Mesothelial cell of epicardium (in vitro differentiated cells): ENCODE measurements at places on chromosomes 4 and X.

- peaks cover 23% of the 10 kb centered on the region for H3K4me1 ChIP-seq
- peaks cover 17% of the 10 kb centered on the region for H3K36me3 ChIP-seq
- H3K4me3 ChIP-seq, result no peak overlapping the region
These were observed 204.9 kb downstream of the APBB2 start for GRCh38 chr4:41009411-41009810.

DNA sequence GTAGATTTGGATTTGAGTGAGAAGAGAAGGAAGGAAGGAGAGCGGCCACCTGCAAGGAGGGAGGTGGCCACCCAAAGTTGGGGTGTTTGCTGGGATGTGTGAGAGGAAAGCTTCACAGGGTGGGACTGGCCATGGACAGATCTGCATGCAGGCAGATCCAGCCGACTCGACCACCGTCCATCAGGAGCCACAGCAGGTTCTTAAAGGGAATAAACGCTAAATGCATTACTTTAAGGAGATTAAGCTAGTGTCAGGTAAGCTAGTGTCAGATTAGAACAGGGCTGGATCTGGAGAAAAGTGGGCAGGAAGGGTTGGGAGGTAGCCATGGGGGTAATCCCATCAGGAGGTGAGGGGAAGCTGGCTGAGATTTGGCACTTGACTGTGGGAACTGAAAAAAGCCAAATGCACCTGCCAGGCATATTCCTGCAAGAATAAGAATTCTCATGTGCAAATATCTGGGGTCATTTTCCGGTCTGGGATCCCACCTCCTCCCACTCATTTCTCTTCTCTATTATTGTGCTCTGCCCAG is 79.6 kb downstream of the MGST2 start:
- peaks cover 79% of the 10 kb centered on the region for H3K4me1 ChIP-seq
- no peak overlapping the region for H3K4me3 ChIP-seq

- no peak overlapping the region for H3K27ac ChIP-seq
- H3K36me3 ChIP-seq, result no peaks in the 10 kb centered on the region
- no peak for DNase-seq
- H3K27me3 ChIP-seq, result no peaks in the 10 kb centered on the region
- no peaks in the 10 kb centered on the region for H3K4me1 ChIP-seq
These were observed 508.9 kb upstream of the FTHL17 start for GRCh38 chrX:31580726-31581125.

- no peak overlapping the region for H3K4me3 ChIP-seq
- H3K36me3 ChIP-seq, result no peaks in the 10 kb centered on the region
- no peaks in the 10 kb centered on the region for H3K27me3 ChIP-seq
- no peak for DNase-seq
These were observed 162.0 kb downstream of the NKX6-1 start for GRCh38 chr4:84336964-84337705.

GRCh38 chr4:48255072-48255958 is 14.3 kb downstream of the TEC start:
- no peak for DNase-seq
- H3K4me1 ChIP-seq, result peaks cover 13% of the 10 kb centered on the region
- no peaks in the 10 kb centered on the region for H3K36me3 ChIP-seq

GRCh38 chr4:40331101-40331745 is 3.9 kb upstream of the CHRNA9 start:
- peaks cover 26% of the 10 kb centered on the region for H3K4me1 ChIP-seq
- no peak overlapping the region for H3K27ac ChIP-seq
- H3K36me3 ChIP-seq, result no peaks in the 10 kb centered on the region
- H3K27me3 ChIP-seq, result no peaks in the 10 kb centered on the region
- H3K4me3 ChIP-seq, result no peak overlapping the region

- DNase-seq, result no peak
- no peak overlapping the region for H3K4me3 ChIP-seq
- no peak overlapping the region for H3K27ac ChIP-seq
- H3K27me3 ChIP-seq, result no peaks in the 10 kb centered on the region
- peaks cover 19% of the 10 kb centered on the region for H3K4me1 ChIP-seq
- no peaks in the 10 kb centered on the region for H3K36me3 ChIP-seq
These were observed 3.9 kb upstream of the HAUS7 start for GRCh38 chrX:153474266-153474665.

DNA sequence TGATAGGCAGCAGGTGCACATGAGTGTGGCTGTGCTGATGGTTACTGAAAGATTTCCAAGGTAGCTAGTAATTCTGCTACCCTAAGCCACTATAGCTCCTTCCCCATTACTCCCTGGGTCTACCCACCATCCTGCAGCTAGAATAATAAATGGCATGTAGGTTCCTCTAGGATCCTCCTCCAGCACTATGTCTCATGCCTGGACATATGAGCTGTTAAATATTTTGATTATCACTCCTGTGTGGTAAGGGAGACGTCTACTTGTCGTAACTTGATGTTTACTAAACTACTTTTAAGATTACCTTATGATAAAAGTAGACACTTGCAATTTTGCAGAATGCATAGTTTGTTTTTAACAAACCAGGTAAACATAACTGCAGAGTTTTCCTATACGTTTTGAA is 35.5 kb downstream of the TET2 start:
- no peak overlapping the region for H3K4me3 ChIP-seq
- peaks cover 17% of the 10 kb centered on the region for H3K4me1 ChIP-seq
- DNase-seq, result no peak
- no peak overlapping the region for H3K27ac ChIP-seq

GRCh38 chr4:169698331-169698730 is 59.4 kb downstream of the HPF1 start:
- H3K4me3 ChIP-seq, result no peak overlapping the region
- H3K27ac ChIP-seq, result no peak overlapping the region
- H3K27me3 ChIP-seq, result no peaks in the 10 kb centered on the region
- no peaks in the 10 kb centered on the region for H3K4me1 ChIP-seq
- peaks cover 51% of the 10 kb centered on the region for H3K36me3 ChIP-seq

GRCh38 chr4:145501051-145501660 is 19.5 kb downstream of the SMAD1 start:
- peak overlapping the region; percentile 21 for H3K27ac ChIP-seq
- no peak for DNase-seq
- no peaks in the 10 kb centered on the region for H3K27me3 ChIP-seq
- no peak overlapping the region for H3K4me3 ChIP-seq

DNA sequence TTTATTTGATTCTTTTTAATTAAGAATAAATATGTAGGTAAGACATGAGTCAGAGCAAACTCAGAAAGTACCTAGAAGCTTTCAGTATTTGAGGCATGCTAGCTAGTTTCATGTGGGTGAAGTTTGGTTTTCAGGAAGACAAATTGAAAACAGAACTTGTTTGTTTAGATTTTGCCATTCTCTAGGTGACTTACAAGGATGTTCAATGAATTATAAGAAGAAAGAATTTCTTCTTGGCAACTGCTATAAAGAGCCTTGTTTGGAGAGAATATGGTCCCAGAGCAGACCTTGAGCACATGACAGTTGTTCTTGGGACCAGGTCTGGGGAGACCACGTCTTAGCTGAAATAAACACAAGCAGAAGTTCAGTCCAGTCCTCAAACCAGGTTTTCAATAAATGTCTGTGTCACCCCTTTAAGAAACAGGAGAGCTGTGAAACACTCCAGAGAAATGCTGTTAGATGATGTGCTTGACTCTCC is 38.0 kb upstream of the IL21 start:
- H3K27ac ChIP-seq, result peak overlapping the region; percentile 6
- DNase-seq, result no peak

GRCh38 chr4:127905029-127905428 is 24.3 kb downstream of the PLK4 start:
- H3K36me3 ChIP-seq, result peaks cover 18% of the 10 kb centered on the region
- H3K27me3 ChIP-seq, result no peaks in the 10 kb centered on the region
- H3K27ac ChIP-seq, result no peak overlapping the region
- no peak overlapping the region for H3K4me3 ChIP-seq
- no peaks in the 10 kb centered on the region for H3K4me1 ChIP-seq
- no peak for DNase-seq

DNA sequence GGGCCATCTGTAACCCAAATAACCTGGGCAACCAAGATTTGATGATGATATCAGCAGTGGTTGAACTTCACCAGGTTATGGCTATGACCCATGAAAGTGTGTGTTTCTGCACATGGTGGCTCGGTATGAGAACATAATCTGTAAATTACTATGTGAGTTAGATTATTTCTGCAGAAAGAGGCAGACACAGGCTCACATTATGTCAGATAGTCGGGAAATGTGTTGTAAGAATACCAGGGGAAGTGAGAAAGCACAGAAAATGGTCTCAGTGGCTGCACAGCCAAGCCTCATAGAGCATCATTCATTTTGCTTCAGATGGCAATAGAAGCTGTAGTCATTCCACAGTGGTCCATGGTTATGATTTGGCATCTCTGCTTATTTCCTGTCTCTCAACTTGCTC is 63.0 kb upstream of the RBPJ start:
- DNase-seq, result no peak
- H3K4me3 ChIP-seq, result no peak overlapping the region
- H3K27ac ChIP-seq, result no peak overlapping the region
- H3K36me3 ChIP-seq, result no peaks in the 10 kb centered on the region
- no peaks in the 10 kb centered on the region for H3K4me1 ChIP-seq
- H3K27me3 ChIP-seq, result no peaks in the 10 kb centered on the region

DNA sequence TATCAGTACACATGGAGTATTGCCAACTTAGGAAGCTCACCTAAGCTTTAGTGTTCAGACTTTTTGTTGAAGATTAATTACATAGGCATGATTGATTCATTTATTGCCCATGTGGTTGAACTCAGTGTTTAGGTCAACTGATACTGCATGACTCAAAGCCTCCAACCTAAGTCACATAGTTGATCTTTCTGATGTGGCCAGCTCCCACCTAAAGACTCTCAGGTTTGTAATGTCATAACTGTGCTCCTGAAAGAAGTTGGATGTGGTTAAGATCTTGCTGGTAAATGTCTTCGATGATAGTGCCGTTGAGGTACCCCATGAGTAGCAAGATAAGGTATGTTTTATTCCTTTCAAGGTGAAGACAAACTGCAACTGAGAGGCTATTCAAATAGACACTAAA is 192.5 kb downstream of the EDA start:
- no peak overlapping the region for H3K4me3 ChIP-seq
- H3K36me3 ChIP-seq, result no peaks in the 10 kb centered on the region
- DNase-seq, result no peak
- H3K27me3 ChIP-seq, result no peaks in the 10 kb centered on the region

- H3K27ac ChIP-seq, result no peak overlapping the region
- no peaks in the 10 kb centered on the region for H3K27me3 ChIP-seq
- peaks cover 21% of the 10 kb centered on the region for H3K4me1 ChIP-seq
These were observed 580.2 kb downstream of the SPRY1 start for GRCh38 chr4:123976819-123977218.

GRCh38 chrX:39823854-39824253 is 273.9 kb downstream of the BCOR start:
- DNase-seq, result no peak
- H3K27ac ChIP-seq, result no peak overlapping the region
- H3K27me3 ChIP-seq, result peaks cover 17% of the 10 kb centered on the region
- H3K4me1 ChIP-seq, result peaks cover 24% of the 10 kb centered on the region
- no peak overlapping the region for H3K4me3 ChIP-seq

DNA sequence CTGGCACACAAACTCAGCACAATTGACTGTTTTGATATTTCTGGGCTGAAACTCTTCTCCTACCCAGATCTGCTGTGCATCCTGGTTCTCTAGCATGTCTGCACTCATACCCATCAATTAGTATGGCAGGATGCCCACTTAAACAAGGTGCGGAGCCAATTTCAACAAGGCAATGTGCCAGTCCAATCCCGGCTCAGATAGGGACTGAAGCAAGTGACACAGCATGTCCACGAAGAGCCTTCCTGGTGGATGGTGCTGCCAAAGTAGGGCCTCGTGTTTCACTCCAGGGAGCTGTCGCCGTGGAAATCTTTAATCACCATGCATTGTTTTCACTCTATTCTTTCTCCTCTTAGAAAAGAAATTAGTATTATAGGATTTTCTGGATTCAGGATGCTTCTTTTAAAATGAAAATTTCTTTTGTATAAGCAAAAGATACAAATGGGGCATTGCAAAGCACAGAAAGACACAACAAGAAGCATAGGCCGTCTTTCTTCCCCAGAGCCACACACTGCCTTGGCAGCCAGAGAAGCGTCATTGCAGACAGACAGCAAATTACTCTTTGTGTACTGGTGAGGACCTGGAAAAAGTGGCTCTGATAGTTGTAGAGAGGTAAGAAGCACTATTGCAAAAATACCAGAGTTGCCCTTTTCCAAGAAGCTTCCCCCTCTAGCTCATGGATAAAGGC is 40.6 kb upstream of the LSM6 start:
- no peak for DNase-seq
- no peaks in the 10 kb centered on the region for H3K36me3 ChIP-seq
- no peak overlapping the region for H3K4me3 ChIP-seq
- H3K27ac ChIP-seq, result no peak overlapping the region

DNA sequence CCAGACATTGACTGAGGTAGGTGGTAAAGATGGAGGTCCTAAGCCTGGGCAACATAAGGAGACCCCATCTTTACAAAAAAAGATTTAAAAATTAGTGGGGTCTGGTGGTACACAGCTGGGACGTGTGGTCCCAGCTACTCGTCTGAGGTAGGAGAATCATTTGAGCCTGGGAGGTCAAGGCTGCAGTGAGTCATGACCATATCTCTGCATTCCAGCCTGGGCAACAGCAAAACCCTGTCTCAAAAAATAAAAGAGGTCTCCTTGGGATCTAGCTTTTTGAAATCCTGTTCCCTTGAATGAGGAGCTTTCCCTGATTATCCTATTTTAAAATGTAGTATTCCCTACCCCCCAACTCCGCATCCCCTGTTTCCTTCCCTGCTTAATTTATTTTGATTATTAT is 78.7 kb upstream of the OGT start:
- no peak overlapping the region for H3K27ac ChIP-seq
- no peak for DNase-seq
- H3K27me3 ChIP-seq, result no peaks in the 10 kb centered on the region
- H3K4me1 ChIP-seq, result no peaks in the 10 kb centered on the region
- peaks cover 30% of the 10 kb centered on the region for H3K36me3 ChIP-seq
- H3K4me3 ChIP-seq, result no peak overlapping the region

GRCh38 chr4:185217408-185217975 is 8.1 kb downstream of the SNX25 start:
- H3K36me3 ChIP-seq, result no peaks in the 10 kb centered on the region
- no peak overlapping the region for H3K4me3 ChIP-seq
- no peak overlapping the region for H3K27ac ChIP-seq
- H3K4me1 ChIP-seq, result peaks cover 8% of the 10 kb centered on the region

DNA sequence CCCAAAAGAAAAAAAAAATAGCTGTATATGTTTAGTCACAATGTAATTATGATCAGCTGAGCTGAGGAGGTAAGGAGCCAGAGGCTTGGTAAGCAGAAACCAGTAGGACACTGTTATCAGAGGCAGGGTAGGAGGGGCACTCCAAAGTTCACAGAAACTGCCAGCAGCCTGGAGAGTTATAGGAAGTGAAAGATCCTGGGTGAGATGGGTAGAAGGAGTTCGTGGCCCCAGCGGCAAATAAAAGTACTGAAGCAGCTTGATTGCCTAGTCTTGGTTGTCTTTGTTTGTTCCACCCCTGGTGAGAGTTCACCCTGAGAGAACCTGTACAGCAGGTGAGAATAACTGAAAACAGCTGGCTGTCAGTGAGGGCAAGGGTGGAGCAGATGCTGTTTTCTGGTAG is 340.8 kb downstream of the ADGRL3 start:
- H3K27me3 ChIP-seq, result no peaks in the 10 kb centered on the region
- H3K36me3 ChIP-seq, result peaks cover 14% of the 10 kb centered on the region
- DNase-seq, result no peak

GRCh38 chr4:20253735-20254409 is 2.2 kb downstream of the SLIT2 start:
- peak overlapping the region; percentile 97 for H3K4me3 ChIP-seq
- H3K36me3 ChIP-seq, result peaks cover 3% of the 10 kb centered on the region
- peak overlapping the region; percentile 50 for H3K27ac ChIP-seq

- no peak overlapping the region for H3K27ac ChIP-seq
- peaks cover 12% of the 10 kb centered on the region for H3K4me1 ChIP-seq
- no peak for DNase-seq
- H3K4me3 ChIP-seq, result no peak overlapping the region
These were observed 670.3 kb downstream of the IL1RAPL1 start for GRCh38 chrX:29257521-29257920.
